ENCODE measurements at places on chromosomes 3 and 15. TPM values are rescaled to one million over a fixed set of nuclear protein-coding genes. Genes with fewer than 3 reads are reported as not detected.

Gene MYRIP
- total RNA-seq = 0.45 TPM

Gene IRAK2
- 1.6 TPM for total RNA-seq

- no peak for DNase-seq
Observed at GRCh38 chr3:120568598-120568997, 27.5 kb upstream of the NDUFB4 start.

GRCh38 chr3:154314152-154314551 is 10.1 kb downstream of the DHX36 start:
- DNase-seq = no peak

DNA sequence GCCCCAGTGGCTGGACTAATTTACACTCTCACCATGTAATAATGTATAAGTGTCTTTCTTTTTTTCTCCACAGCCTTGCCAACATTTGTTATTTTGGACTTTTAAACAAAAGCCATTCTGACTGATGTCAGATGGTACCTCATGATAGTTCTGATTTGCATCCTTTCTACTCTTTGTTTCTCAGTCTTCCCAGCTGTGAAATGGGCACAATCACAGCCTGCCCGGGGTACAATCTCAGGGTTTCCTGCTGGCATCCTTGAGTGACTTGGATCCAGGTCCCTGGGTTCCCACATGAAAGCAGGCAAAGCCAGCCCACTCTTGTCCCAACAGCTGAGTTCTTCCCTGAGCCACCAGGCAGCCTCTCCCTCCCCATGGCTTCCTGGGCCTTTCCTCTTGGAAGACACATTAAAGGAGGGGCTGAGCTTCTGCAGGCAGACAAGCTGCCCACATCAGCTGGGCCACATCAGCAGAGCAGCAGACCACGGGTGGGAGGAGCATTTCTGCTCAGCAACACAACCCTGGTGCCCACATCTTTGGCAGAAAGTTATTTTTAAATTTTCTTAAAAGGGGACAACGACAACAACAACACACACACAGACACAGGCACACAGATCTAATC is 82.0 kb downstream of the MYLK start:
- no peak for DNase-seq

GRCh38 chr3:123348471-123349200 is 100.3 kb downstream of the ADCY5 start:
- no peak for DNase-seq

DNA sequence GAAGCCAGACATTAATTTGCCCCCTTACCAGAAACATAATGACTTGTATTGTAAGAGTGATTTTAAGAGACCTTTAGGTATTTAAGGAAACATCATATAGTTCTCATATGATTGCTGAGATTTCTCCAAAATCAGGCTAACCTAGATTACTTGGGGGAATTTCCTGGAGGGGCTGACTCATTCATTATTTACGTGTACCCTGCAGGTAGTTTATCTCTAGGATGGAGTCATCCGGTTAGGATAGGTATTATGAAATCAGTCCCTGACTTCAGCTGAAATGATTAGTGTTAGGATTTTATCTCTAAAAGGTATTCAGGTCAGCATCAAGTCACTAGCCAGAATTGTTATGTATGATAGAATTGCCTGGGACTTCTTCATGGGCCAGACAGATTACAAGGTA is 97.5 kb downstream of the TCF12 start:
- no peak for DNase-seq

GRCh38 chr3:193875601-193876321 is 260.2 kb upstream of the HES1 start:
- no peak for DNase-seq

DNA sequence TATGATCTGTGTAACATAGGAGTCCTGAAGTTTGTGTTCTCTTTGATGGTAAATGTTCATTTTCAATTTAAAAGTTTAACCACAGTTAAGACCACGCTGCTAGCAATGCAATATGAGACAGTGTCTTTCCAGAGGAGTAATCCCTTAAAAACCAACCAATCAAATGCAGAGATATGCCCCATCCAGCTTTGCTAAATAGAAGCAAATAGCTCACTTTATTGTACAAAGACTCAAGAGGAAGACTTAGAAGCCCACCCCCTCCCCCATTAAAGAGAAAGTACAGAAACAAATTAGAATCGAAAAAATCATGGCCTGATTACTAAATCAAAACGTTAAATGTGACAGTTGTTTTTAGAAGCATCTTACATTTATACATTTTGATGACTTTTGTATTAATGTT is 2.1 kb upstream of the ANP32A start:
- no peak for DNase-seq

GRCh38 chr3:129343643-129344360 is 65.1 kb downstream of the HMCES start:
- no peak for DNase-seq

GRCh38 chr3:174089592-174089991 is 692.0 kb downstream of the NLGN1 start:
- no peak for DNase-seq
